ENCODE measurements at places on chromosomes 12 and 14.

DNA sequence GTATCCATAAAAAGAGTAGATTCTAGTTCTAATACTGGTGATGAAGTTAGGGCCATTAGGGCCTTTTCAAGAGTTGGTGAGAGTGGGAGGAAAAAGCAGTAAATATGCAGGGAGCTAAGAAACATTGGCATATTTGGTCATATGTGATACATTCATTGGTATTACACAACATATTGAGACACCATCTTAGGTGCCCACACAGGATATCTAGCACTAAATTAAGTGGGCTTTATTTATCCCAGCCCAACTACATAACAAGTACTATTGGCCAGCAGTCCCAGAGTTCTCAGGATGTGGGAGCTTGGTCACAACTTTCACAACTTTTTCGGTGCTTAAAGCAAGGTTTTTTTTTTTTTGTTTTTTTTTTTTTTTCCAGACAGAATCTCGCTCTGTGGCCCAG is 2.0 kb upstream of the ING4 start:
- DNase-seq, result no peak

DNA sequence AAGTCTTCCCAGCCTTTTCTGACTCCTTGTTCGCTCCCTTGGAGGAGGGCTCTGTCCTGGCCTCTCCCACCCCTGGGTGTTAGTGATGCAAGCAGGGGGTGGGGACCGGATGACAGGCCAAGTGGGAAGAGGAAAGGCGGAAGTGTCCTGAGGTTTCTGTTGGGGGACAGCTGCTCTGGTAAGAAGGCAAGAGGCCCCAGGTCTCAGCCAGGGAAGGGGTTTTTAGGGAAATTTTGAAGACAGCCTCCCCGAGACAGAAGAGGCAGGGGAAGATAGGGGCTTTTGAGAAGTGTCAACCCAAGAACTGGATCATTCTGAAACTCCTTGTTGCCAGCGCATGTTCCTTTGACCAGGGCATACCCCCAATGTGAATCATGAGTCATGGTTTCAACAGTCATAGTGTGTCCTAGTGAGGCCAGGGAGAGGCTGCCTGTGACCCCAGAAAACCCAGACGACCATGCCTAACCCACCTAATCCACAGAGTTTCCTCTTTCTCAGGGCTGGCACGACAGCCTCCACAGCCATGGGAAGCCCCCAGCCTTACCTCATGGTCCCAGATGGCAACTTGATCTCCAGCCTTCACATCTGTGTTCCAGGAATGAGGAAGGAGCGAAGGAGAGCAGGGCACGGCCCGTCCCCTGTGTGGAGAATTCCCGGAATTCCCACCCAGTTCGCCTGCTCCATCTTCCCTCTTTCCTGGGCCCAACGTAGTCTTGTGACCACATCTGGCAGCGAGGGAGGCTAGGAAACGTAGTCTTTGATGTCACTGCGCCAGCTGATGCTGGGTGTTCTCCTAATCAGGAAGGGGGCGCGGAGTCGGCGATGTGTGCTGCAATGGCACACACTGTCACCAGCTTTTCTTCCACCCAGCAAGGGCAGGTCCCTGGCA is 4.9 kb upstream of the GPR132 start:
- DNase-seq, result no peak

GRCh38 chr12:124391340-124392261 is 96.7 kb downstream of the RFLNA start:
- no peak for DNase-seq

DNA sequence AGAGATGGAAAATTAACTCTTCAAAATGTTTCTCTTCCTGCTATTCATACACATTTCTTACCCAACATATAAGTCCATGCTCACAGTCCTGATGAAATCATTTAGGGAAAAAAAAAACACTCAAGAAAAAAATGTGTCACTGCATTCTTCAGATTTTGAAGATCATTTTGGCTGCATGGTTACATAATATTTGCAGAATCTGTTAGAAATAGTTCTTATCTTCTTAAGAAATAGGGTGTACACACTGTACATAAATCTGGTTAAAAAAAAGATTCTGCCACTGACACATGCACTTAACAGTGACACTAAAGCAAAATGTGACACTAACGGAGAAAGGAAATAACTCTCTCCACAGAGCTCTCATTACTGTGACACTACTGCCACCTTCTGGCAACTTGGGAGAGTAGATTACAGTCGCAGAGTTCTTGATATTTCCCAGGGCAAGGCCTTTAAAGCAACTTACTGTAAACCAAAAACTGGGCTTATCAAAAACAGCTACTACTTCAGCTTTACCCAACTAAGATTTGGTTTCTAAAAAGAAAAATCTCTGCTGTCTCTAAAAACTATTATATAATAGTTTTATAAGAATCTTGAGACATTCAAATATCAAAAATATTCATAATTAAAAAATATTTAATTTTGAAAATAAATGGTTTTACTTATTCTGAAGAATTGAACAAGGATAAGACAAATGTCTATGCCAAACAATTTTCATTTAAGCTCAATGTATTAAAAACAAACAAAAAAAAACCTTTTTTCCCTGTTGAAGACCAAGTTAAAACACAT is 65.0 kb downstream of the SETD3 start:
- peak; percentile 81 for DNase-seq

DNA sequence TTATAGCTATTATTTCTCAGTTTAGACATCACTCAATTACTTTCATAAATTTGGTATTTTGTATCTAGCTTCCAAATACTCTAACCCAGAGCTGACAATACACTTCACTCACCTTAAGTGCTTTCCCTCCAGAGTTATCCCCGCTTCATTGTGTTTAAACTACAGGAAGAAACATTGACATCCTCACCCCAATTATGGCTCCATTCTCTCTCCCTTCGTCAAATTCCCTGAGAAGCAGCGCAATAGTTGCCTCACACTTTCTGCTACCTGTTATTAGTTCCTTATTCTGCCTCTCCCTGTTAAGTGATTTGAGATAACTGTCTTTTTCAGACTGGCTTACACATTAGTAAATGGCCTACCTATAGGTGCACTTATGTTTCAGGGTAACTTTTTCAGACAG is 69.4 kb upstream of the AMIGO2 start:
- no peak for DNase-seq

DNA sequence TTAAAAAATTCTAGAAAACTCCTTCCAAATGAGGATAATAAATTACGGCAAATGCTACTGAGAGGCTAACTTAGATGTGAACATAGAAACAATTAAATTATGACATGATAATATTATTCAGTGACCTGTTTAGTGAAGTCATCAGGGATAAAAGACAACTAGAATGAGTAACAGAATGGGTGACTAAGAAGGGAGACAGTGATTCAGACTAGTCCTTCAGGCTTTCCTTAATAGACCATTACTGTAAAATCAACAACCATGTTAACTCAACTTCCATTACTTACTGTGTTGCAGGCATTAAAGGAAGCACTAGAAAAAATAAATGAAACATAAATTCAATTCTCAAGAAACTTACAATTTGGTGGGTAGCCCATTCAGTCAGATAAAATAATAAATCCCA is 543.9 kb upstream of the LRFN5 start:
- no peak for DNase-seq

DNA sequence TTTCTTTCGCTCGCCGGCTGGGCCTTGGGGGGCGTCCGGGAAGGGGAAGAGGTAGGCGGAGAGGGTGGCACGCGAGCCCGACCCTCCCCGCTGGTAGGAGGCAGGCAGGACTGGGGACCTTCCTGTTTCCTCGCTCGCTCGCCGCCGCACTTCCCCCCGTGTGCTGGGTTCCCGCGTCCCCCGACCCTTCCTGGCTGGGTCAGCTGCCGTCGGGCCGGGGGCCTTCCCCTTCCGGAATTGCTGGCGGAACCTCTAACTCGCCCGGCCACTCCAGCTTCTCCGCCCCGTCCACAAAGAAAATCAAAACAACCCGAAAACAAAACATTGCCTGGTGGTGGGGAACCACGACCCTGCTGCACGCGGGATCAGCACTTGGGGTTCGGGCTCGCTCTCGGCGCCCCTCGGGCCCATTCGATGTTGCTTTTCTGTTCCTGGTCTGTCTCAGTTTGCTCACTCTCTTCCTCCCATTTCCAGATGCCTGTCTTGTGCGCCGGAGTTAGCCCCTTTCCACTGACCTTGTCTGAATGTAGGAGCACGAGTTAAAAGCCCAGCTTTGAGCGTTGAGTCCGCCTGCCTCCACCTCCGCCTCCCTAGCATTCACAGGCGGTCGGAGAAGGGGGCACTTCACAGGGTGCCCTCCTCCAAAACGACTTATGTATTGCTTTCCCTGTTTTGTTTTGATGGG is 581 bp downstream of the PAPOLA start:
- DNase-seq, result peak; percentile 37

DNA sequence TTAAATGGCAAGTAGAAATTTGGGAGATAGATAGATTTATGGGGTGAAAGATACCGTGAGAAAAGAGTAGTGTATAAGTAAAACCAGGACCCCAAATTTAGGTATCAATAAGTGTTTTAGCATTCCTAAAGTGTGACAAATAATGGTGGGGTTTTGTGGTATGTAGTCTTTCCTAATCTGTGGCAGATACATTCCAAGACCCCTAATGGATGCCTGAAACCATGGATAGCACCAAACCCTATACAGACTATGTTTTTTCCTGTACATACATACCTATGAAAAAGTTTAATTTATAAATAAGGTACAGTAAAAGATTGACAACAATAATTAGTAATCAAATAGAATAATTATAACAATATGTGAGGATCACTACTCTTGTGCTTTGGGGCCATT is 14.4 kb upstream of the TCP11L2 start:
- DNase-seq, result no peak
